RWPE1 (cell line): ENCODE measurements at places on chromosomes 13 and 19.

DNA sequence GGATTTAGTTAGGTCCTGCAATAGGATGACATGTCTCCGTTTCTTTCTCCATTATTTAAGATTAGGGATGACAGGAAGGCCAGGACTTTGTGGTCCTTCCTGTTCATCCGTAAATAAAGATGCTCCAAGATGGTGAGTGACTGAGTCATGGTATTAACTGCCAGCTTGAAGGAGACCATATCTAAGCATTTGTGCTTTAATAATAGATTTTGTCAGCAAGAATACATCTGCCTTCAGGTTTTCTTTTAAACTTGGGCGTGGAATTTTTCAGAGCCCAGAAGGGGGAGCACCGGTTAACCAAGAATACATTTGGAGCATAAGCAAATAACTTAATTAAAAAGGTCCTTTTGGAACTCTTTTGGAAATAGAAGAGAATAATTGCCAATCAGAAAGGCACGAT, 68.2 kb downstream of the ARHGAP35 start:
- DNase-seq: no peak

- DNase-seq: no peak
Observed at GRCh38 chr19:30806311-30806710, 434.1 kb downstream of the ZNF536 start.

DNA sequence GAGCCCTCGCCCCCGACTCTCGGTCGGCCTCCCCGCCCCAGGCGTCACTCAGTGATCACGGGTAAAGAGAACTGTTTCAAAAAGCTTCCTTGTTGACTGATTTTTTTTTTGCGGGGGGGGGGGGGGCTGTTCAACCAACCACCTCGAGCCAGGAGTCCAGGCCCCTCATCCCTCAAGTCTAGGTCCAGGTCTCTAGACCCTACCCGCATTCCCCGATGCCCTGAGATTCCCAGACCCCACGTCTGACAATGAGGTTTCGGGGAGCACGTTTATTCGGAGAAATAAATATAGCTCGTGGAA, 4.3 kb downstream of the HRC start:
- no peak for DNase-seq

- no peak for DNase-seq
Observed at GRCh38 chr13:45439008-45439407, 20.8 kb upstream of the SLC25A30 start.

GRCh38 chr19:39602224-39602623, at the start of gene LGALS13:
Gene LGALS13, plus strand, starts transcription at chr19:39602524. Its CDS starts 45 bp downstream, at chr19:39602569.
- DNase-seq: no peak

DNA sequence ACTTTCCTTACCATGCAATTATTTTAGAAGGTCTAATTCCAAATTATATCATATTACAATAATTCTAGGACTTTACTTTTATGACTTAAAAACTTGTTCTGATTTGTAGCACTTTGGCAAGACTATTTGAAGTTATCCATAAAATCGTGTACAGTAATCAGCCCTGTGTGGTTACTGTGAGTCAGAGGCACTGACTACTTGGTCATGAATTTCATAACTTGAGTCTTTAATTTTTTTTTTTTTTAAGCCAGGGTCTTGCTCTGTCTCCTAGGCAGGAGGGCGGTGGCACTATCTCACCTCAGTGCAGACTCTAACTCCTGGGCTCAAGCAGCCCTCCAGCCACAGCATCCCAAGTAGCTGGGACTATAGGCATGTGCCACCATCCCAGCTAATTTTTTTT, 1319.2 kb upstream of the SLC10A2 start:
- DNase-seq: peak; percentile 44

DNA sequence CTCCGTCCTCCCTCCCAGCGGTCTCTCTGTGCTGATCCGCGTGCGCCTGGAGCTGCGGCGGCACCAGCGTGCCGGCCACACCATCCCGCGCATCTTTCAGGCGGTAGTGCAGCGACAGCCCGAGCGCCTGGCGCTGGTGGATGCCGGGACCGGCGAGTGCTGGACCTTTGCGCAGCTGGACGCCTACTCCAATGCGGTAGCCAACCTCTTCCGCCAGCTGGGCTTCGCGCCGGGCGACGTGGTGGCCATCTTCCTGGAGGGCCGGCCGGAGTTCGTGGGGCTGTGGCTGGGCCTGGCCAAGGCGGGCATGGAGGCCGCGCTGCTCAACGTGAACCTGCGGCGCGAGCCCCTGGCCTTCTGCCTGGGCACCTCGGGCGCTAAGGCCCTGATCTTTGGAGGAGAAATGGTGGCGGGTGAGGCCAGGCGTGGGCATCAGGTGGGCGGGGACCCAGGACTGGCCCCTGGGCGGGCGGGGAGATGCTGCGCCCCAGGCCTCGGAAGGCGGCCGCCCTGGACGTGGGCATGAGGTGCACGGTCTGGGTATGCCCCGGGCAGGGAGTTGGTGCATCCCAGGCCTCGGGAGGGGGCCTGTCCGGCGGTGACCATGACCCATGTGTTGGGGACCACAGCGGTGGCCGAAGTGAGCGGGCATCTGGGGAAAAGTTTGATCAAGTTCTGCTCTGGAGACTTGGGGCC, 16.4 kb downstream of the SLC27A1 start:
- DNase-seq: no peak

DNA sequence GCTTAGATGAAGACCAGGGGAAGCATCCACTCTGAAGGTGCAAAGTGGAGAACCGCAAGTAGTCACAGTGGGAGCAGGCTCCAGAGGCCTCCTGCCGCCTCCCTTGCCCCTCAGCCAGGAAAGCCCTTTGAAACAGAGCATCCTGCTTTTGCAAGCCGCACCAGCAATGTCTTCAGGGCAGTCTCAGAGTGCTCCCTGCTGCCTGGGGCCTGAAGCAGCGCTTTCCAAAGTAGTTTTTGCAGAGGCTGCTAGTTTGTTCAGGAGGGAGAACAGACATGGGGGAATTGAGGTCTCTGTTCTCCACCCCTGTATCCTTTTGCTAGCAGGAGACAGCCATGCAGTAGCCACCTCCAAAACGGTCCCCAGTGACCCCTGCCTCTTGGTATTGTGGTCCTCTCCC, 15.8 kb upstream of the POP4 start:
- DNase-seq: no peak

GRCh38 chr13:79779761-79780160, 298.8 kb downstream of the NDFIP2 start:
- DNase-seq: peak; percentile 35

DNA sequence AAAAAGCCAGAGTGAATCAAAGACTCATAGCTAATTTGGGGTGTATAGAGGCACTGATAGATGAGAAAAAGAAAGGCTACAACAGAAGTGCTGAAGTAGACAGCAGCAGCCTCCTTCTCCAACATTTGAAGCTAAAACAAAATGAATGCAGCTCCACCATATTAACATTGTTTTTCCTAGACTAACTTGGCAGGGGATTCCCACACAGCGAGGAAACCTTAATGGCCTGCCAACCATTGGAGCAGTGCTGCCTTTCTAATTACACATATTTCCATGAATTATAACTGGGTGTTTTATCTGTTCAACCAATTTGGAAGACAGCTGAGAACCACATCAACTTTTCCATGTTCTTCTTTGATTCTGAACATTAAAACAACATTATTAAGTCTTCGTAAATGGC, 478.6 kb downstream of the LIG4 start:
- DNase-seq: no peak

DNA sequence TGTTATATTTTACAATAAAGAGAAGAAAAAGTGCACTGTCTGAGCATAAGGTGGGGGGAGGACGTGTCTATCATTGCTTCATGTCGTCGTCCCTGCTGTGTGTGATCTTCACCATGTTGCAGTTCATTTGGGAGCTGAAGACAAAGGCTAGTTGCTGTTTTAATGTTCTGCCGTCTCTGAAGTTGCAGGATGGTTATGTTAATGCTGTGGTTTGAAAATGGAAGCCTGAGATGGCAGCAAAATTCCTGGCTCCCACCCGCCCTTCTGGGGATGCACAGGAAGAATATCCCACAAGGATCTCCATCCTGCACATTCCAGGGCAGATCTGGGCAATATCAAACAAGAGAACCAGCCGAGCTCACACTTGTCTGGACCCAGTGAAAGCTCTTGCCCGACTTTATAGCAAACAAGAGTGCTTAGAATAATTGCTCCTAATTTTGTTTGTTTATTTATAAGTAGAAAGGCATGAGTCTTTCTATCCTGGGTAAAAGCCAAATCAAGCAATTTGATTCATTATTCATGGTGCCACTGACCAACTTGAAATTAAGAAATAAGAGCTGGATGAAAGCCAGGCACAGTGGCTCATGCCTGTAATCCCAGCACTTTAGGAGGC, 110.3 kb upstream of the ABCC4 start:
- no peak for DNase-seq

DNA sequence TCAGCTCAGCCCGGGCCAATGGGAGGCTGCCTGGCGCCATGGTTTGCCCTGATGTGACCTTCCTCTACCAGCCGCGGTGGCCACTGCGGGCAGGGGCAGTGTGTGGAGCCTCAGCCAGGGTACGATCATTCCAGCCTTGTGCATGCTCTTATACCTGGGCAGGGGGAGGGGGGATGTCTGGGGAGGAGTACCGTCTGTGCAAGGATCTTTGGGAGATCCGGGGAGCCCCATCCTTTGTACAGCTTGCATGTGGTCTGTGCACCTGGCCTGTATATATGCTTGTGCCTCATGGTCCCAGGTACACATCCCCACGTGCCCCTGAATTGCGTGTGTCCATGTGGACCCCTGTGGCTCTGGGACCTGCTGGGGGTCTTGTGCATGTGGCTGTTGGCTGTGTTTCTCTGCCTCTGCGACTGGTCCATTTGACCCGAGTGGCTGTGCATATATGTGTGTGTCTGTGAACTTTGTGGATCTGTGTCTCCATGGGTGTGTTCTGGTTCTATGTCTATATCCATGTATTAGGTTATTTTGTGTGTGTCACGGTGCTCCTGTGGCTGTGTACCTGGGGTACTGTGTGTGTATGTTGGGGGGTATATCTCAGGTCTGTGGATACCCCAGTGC, 12.8 kb upstream of the NANOS3 start:
- DNase-seq: no peak

GRCh38 chr13:112034231-112034630, 32.7 kb upstream of the SOX1 start:
- no peak for DNase-seq

- DNase-seq: peak; percentile 34
Observed at GRCh38 chr19:49425922-49426592, 869 bp downstream of the GFY start.

- DNase-seq: peak; percentile 41
Observed at GRCh38 chr13:51861723-51862300, at the start of gene CCDC70. Gene CCDC70, plus strand, starts transcription at chr13:51861969. Its CDS starts 3,443 bp downstream, at chr13:51865412.

DNA sequence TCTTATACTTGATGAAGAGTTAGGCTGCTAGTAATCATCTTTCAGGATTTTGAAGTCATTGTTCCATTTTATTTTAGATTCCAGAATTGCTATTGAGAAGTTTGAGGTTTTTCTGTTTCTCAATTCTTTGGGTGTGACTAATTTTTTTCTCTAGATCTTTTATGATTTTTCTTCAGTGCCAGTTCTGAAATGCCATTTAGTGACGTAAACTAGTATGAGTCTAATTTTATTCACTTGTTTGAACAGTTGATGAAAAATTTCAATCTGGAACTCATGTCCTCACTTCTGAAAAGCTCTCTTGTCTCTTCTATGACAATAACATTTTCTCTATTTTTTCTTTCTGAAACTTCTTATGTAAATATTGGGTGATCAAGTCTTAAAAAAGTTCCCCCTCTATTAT, 188.5 kb upstream of the HTR2A start:
- DNase-seq: no peak

- DNase-seq: no peak
Observed at GRCh38 chr13:52868190-52868589, 19.8 kb upstream of the PCDH8 start.

DNA sequence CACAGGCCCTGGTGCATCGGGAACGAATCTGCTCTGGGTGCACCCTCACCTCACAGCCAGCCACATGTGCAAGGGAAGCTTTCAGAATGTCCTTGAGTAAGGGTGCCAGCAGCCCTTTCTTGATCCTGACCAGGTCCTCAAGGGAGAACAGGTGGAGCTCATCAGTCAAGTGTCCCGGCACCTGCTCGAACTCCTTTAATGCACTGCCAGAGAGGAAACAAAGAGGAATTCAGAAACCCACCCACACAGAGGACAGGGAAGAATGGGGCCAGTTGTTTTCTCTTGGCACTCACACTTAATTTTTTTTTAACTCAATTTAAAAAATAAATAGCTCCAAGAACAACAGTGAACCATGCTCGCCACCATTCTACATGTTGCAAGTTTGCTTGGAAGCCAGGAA, 41.7 kb downstream of the RUBCNL start:
- DNase-seq: no peak

GRCh38 chr13:101283782-101284181, 132.5 kb downstream of the NALCN start:
- DNase-seq: no peak

DNA sequence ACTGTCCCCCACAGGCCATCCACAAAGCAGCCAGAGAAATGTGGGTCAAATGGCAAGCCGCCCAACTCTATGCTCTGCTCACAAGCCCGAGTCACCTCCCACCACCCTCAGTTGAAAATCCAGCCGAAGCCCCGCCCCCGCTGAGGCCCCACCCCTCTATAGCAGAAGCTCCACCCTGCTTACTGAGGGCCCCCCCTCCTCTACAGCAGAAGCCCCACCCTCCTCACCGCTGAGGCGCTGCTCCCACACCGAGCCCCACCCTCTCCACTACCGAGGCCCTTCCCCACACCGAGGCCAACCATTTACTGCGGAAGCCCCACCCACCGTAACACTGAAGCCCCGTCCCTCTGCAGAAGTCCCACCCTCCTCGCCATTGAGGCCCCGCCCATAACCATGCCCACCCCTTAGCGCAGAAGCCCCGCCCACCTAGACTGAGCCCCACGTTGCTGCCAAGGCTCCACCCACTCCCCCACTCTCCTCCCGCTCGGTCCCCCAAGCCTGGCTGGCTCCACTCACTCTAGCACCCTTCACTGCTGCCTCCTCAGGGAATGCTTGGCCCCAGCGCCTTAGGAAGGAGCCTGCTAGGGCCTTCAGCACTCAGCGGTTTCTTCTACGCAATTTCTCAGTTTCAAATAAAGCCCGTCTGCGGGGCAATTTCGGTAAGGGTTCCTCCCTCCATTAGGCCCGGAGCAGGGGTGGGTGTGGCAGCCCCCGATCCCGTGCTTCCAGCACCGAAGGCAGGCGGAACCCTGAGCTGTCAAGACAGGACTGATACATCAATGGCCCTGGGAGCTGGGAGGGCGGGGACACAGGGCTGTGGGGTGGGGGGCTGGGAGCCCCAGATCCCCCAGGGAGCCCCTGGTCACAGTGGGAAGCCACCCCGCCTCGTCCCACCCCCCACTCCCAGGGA, 9.0 kb upstream of the MYDGF start:
- DNase-seq: peak; percentile 48

DNA sequence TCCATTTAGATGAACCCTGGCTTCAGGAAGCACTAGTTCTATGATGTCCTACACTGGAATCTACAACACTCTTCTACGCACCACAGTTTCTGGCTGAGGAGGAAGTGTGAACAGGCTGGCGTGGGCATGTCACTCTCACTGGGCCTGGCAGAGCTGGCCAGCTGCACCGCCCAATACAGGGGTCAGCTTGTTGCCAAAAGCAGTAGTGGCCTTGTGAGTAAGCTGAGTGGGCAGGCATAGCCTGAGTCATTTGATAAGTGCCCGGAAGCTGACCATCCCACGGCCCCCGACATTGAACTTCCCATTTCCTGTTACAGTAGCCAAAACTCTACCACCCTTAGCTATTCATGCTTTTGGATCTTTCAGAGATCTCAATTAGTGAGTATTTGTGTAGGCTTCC, 240.9 kb upstream of the SERP2 start:
- DNase-seq: no peak

GRCh38 chr13:99847318-99847750, 124.2 kb downstream of the ZIC5 start:
- DNase-seq: no peak
